ENCODE measurements at places on chromosomes 1 and 21. TPM values are rescaled to one million over a fixed set of nuclear protein-coding genes. Genes with fewer than 3 reads are reported as not detected.

The C2CD4D gene
- polyA plus RNA-seq: 0.05 TPM

The CXADR gene
- polyA plus RNA-seq: 7.3 TPM

The TNNT2 gene
- 16,707 TPM for polyA plus RNA-seq

The OR2M3 gene
- polyA plus RNA-seq: not detected

The IQCC gene
- polyA plus RNA-seq: 1.00 TPM

The KRTAP19-5 gene
- polyA plus RNA-seq: not detected

- DNase-seq: no peak
These were observed 617.0 kb upstream of the NR5A2 start for GRCh38 chr1:199410462-199410861.

DNA sequence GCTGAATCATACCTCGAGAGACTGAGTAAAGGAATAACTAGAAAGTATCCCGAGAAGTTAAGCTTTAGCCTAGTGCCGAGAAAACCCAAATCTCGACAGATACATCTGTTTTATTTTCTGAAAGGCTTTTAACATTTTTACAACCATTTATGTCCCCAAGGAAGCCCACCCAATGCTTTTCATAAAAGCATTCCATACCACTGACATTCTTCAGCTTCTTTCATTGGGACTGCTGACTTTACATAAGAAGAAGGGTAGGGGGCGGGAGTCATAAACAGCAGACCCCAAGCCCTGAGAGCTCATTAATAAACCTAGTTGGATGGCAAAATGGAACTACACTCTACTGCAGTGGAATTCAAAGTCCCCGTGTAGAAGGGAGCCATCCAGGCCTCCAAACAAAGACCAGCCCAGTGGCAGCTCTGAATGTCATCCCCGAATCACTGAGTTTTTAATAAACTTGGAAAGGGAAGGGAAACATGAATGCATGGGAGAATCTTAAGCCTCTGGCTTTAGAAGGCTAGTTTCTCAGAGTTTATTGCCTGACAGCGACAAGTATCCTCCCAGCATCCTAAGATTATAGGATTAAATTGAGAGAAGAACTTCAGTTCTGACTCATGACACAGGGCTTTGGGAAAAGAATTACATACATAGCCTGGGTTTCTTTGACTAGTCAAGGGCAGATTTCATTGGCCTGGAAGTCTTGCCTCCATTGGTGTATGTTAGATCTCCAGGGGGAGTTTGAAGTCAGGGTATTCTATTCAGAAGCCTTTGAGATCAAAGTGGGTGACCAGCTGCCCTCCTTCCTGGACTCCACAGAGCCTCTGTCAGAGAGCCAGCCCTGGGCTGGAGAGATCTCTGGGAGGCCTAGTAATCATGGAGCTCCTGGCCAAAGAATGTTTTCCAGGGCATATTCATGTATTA is 3.7 kb downstream of the ATF3 start:
- DNase-seq: no peak

DNA sequence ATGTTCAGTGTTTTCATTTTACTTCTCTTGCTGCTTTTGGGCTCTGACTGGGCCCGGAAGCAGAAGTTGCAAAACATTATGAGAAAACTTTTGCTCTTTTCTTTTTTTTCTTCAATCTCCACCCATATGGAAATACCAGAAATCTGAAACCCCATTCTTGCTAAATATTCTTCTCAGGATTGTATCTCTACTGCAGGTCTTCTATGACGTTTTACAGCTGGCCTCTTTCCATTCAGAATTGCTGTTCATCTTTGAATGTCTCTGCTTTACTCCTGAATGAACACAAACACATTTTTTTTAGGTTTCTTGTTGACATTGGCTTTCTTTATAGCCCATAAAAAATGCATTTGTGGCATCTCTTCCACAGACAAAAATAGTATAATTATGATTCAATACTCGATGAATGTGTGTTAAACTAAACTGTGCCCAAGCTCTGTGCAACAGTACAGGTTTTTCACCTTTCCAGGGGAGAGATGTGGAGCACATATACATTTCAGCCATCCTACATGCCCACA is 18.8 kb downstream of the PTPRC start:
- no peak for DNase-seq

DNA sequence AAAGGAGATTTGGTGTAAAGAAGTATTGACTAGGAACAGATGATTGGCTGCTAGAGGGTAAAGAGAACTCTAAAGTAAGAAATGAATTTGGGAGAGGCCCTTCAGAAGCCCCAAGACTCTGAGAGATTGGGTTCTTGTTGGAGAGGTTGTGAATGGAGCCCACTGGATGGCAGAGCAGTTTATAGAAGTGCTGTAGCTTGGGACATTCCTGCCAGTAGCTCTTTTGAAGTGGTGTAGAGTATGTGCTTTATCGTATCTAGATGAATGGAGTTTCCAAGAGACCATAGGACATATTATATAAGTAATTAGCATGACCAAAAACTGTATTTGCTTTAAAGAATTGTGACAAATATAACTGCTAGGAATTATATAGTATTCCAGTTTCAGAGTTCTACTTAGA is 21.3 kb downstream of the USP25 start:
- DNase-seq: no peak

GRCh38 chr1:918353-918752 is 5.4 kb upstream of the SAMD11 start:
- DNase-seq: peak; percentile 62

- DNase-seq: no peak
These were observed 175.2 kb downstream of the DSCAM start for GRCh38 chr21:40671716-40672115.

- no peak for DNase-seq
These were observed 105.5 kb downstream of the NCAM2 start for GRCh38 chr21:21103692-21104091.

GRCh38 chr1:12764016-12764415 is 9.5 kb upstream of the PRAMEF12 start:
- no peak for DNase-seq

DNA sequence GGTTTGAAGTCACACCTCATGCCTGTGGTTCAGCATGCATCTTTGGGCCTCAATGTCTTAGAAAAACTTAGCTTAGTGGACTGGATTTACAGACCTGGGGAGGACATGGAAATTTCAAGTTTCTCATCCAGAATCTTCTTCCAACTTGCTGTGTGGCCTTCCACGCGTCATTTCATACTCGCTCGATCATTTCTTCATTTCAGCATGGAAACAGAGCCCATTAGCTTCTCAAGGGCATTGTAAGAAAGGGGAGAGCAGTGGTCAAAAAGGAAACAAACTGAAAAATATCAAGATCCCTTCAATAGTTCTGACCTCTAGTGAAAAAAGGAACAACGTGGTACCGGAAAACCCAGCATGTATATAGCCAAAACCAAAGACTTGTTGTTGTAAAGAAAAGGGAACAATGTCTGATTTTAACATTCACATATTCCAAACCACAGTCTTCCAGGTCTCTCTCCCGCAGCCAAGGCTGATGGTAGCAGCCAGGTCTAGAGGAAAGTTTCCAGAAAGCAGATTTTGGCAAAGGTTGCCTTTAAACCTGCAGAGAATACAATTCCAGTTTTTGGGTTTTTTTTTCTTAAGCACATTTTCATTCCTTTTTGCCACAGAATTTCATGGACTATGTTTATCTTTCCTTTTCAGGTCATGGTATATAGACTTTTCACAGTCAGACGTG is 97.0 kb upstream of the CDC42BPA start:
- no peak for DNase-seq

GRCh38 chr1:208799186-208799585 is 555.0 kb upstream of the PLXNA2 start:
- DNase-seq: no peak

- no peak for DNase-seq
These were observed 27.3 kb upstream of the A3GALT2 start for GRCh38 chr1:33348194-33348593.

DNA sequence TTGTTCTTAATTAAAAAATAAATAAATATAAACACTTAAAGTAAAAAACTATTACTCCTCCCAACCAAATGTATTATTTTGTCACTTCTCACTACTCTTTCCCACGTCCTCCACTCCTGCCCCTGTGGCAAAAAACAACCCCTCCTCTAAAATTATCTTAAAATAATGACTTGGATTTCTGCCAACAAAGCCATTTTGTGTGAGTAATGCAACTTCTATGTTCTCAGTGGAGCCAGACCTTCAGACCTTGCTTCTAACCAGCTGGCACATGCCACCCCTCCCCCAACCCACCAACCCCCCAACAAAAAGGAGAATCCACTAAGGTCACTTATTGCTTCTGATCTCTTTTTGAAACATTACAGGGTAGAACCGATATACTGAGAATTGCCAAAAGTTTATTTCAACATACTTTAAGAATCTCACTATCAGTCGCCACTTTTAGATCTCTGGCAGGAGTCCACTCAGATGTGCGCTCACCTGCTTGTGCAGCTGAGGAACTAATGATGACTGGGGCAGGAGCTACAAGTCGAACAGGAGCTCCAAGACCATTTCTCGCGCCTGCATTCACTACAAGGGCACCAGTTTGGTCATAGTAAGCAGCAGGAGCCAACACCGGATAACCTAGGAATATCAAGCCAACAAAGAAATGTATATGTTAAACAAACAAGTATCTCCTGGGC is 58.3 kb upstream of the SDC3 start:
- no peak for DNase-seq

- no peak for DNase-seq
These were observed 5.1 kb downstream of the CR1L start for GRCh38 chr1:207649865-207650580.

GRCh38 chr1:49252917-49253316 is 476.2 kb upstream of the BEND5 start:
- no peak for DNase-seq

DNA sequence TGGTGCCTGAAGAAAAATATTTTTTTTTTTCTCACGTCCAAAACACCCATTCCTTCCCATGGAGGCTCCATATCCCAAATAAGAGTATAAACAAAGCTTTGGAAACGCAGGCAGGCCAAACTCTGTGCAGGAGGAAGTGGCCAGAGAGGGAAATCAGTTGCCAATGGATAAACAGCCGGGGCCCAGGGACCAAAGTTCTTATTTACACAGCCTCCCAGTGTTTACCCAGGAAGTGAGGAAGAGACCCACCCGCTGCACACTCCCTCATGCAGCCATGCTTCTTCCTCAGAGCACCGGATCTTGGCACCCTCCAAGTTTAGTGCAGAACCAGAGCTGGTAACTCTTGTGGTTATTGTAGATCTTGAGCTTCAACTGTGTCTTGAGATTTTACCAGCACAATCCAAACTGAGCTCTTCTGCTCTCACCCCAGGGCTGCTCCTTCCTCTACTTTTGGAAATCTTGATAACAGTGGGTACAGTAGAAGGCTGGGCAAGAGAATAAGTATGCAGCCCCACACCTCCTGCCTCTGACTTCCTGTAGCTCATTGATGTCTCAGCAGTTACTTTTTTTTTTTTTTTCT is 14.2 kb downstream of the MARCKSL1 start:
- peak; percentile 60 for DNase-seq

DNA sequence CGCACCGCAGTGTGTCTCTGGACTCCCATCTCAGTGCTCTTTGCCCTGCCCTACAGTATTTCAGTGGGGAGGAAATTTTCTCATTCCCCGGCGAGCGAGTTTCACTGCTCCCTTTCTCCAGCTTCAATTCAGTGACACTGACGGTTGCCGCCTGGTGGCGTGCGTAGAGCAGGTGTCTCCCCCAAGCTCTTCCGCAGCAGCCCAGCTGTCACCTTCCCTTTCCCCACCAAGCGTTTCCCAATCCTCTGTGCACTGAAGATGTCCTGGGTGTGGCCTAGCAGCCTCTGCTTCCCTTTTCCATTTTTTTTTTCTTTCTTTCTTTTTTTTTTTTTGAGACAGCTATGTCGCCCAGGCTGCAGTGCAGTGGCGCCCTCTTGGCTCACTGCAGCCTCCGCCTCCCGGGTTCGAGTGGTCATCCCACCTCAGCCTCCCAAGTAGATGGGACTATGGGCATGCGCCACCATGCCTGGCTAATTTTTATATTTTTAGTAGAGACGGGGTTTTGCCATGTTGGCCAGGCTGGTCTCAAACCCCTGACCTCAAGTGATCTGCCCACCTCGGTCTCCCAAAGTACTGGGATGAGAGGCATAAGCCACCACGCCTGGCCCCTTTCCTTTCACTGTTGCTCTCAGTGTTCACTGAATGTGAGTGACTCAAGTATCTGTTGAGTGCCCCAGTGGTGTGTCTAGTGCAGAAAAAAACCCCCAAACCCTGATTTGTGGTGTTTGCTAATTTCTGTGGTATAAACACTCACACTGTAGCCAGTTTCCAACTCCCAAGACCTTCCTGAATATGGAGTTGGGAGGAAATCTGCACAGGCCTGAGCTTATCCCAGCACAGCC is 30.1 kb downstream of the TNFRSF1B start:
- peak; percentile 79 for DNase-seq

DNA sequence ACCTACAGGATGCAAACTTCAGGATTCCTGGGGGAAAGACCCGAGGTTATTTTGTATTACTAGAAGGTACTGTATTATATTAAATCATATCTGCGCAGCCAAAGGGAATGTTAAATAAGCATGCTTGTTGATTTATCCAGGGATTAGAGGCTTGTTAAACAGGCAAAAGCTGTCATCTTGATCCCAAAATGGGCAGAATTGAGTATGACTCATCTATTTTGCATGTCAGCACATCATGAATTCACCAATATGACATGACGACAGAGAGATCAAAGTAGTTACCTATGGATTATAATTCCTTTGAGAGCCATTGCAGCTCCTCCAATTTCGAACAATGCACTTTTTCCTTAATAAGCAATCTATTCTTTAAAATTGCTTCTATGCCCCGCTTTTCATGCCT is 66.1 kb downstream of the TBX15 start:
- DNase-seq: no peak

DNA sequence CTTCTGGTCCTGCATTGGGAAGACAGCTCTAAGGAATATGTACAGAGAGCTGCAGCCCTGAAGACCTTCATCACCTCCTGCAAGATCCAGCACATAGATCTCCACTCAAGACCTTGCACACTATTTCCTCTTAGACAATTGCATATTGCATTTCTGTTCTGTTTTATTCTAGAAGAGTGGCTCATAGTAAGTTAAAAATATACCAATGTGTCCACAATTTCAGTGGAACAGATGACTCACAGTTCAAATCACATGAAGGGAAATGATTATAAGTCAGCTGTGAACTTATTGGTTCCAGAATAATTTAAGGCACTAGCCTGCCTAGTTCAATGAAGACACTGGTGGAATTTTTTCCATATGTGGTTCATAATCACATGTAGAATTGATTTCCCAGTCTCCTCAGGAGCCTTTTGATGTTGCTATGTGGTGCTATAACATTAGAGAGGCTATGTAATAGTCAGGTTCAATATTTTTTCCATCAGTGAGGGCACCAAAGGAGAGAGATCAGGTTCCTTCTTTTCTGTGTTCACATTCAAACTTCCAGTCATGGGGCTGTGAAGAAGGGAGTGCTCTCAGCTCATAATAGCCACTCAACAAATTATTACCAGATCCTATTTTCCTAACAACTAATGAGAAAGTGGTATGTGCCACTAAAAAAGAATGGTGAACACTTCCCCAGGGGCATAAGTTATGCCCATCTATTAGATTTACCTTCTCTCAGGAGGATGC is 9.8 kb upstream of the AK5 start:
- no peak for DNase-seq

GRCh38 chr1:166918956-166919316 is 42.9 kb upstream of the TADA1 start:
- no peak for DNase-seq

- DNase-seq: no peak
These were observed 119.5 kb upstream of the TMPRSS2 start for GRCh38 chr21:41627428-41627827.

All from right cardiac atrium (tissue), 5 donors.